ENCODE measurements at places on chromosomes 13 and 19. TPM values are rescaled to one million over a fixed set of nuclear protein-coding genes. Genes with fewer than 3 reads are reported as not detected.

DNA sequence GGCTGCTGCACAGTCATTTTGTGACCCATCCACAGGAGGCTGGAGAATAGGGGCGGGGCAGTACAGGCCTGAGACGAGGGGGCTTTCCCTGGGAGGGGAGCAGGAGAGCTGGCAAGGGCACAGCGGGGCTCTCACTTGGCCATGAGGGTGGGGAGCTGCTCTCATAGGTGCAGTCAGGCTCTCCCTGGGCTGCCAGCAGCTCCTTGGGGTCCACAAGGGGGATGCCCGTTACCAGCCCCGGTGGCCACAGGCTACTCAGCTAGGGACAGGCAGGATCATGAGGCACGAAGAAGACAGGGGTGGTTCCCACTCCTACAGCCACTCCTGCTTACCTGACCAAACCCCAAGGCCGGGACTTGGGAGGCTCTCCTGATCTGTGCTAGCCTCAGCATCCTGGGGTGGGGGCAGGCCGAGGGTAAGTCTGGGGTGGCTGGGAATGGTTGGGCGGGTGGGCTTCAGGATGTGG is 16.5 kb downstream of the ARHGAP33 start:
- DNase-seq = no peak
- H3K36me3 ChIP-seq = no peaks in the 10 kb centered on the region
- no peaks in the 10 kb centered on the region for H3K27me3 ChIP-seq
- H3K27ac ChIP-seq = no peak overlapping the region
- H3K4me1 ChIP-seq = no peaks in the 10 kb centered on the region

GRCh38 chr19:14559916-14560775 is 11.7 kb downstream of the NDUFB7 start:
- no peaks in the 10 kb centered on the region for H3K27me3 ChIP-seq
- no peak overlapping the region for H3K4me3 ChIP-seq
- no peak for DNase-seq

DNA sequence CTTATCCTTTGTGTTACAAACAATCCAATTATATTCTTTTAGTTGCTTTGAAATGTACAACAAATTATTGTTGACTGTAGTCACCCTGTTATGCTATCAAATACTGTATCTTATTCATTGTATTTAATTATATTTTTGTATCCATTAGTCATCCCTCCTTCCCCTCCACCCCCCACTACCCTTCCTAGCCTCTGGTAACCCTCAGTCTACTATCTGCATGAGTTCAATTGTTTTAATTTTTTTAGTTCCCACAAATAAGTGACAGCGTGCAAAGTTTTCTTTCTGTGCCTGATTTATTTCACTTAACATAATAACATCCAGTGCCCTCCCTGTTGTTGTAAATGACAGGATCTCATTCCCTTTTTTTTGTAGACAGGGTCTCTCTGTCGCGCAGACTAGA is 4.5 kb downstream of the SAE1 start:
- H3K4me1 ChIP-seq = peaks cover 33% of the 10 kb centered on the region
- H3K27me3 ChIP-seq = no peaks in the 10 kb centered on the region
- H3K4me3 ChIP-seq = no peak overlapping the region
- H3K36me3 ChIP-seq = no peaks in the 10 kb centered on the region

DNA sequence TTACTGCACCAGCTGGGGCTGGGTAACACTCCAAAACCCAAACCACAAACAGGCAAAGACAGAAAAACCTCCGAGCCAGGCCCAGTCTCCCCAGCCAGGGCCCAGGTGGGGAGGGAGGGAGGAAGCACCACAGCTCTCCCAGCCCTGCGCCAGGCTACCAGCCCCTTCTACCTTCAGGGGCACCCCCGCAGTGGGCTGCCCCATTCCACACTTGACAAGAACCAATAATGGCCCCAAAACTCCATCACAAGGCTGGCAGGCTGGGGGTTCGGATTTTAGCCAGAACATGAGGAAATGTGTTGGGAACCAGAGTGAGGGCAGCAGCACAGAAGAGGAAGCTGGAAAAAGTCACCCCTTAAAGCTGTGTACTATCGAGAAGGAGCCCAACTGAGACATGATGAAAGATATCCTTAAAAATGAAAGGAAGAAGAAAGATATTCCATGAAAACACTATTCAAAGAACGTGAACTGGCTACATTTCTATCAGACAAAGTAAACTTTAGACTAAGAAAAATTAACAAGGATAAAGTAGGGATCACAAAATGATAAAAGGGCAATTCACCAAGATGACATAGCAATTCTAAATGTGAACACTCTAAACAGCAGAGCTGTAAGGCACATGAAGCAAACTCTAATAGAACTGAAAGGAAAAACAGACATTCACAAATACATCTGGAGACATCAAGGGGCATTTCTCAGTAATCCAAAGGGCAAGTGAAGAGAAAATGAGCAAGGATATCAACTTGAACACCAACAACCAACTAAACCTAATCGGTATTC is 12.9 kb downstream of the TUBGCP3 start:
- no peak overlapping the region for H3K4me3 ChIP-seq
- H3K27ac ChIP-seq = no peak overlapping the region
- no peaks in the 10 kb centered on the region for H3K27me3 ChIP-seq
- peaks cover 23% of the 10 kb centered on the region for H3K4me1 ChIP-seq

DNA sequence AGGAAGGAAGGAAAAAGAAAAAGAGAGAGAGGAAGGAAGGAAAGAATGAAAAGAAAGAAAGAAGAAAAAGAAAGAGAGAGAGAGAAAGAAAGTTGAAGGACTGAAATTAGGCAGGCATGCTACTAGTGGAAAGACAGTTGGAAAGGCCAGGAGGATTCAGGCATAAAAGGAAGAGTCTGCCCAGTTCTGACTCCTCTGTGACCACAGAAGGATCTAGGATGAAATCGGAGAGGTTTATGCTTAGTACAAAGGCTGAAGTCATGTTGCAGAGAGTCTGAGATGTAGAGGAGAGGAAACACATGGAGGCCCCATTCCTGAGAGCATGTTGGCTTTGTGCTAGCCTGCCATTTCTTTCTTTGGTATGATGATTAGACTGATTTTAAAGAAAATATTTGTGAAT is 246.5 kb upstream of the ARGLU1 start:
- DNase-seq = no peak
- no peaks in the 10 kb centered on the region for H3K4me1 ChIP-seq
- no peaks in the 10 kb centered on the region for H3K36me3 ChIP-seq

GRCh38 chr19:48899781-48900476 is at the start of gene NUCB1:
Gene NUCB1 (plus strand): TSS chr19:48900312. CDS start chr19:48900797, 485 bp downstream.
- peaks cover 17% of the 10 kb centered on the region for H3K4me1 ChIP-seq
- H3K27me3 ChIP-seq = peaks cover 5% of the 10 kb centered on the region
- H3K27ac ChIP-seq = peak within 1 kb of the TSS; percentile 88
- H3K4me3 ChIP-seq = peak within 1 kb of the TSS; percentile 96

GRCh38 chr13:40207001-40207478 is 459.4 kb downstream of the FOXO1 start:
- no peaks in the 10 kb centered on the region for H3K27me3 ChIP-seq
- H3K4me1 ChIP-seq = peaks cover 64% of the 10 kb centered on the region
- no peak overlapping the region for H3K27ac ChIP-seq
- peak overlapping the region; percentile 27 for H3K4me3 ChIP-seq
- DNase-seq = no peak

DNA sequence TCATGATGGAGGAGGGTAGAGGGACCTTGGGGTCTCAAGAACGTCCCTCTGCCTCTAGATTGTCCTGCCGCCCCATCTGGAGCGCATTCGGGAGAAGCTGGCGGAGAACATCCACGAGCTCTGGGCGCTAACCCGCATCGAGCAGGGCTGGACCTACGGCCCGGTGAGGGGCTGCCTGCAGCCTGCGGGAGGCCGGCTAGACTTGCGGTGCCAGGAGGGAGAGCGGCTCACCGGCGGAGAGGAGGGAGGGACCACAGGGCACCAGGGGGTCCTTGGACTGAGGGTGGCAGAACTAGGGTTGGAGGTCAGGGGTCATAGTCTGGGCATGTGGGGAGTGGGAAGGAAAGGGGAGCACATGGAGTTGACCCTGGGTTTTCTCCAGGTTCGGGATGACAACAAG is 29.9 kb downstream of the RYR1 start:
- DNase-seq = no peak
- H3K4me1 ChIP-seq = no peaks in the 10 kb centered on the region
- no peaks in the 10 kb centered on the region for H3K36me3 ChIP-seq
- H3K27ac ChIP-seq = no peak overlapping the region

GRCh38 chr19:45295873-45296272 is 26.8 kb downstream of the CKM start:
- no peaks in the 10 kb centered on the region for H3K4me1 ChIP-seq
- no peaks in the 10 kb centered on the region for H3K27me3 ChIP-seq
- H3K27ac ChIP-seq = no peak overlapping the region
- no peak for DNase-seq
- peaks cover 7% of the 10 kb centered on the region for H3K36me3 ChIP-seq

- H3K27ac ChIP-seq = no peak overlapping the region
- H3K27me3 ChIP-seq = no peaks in the 10 kb centered on the region
- DNase-seq = no peak
- no peak overlapping the region for H3K4me3 ChIP-seq
- no peaks in the 10 kb centered on the region for H3K4me1 ChIP-seq
- no peaks in the 10 kb centered on the region for H3K36me3 ChIP-seq
Observed at GRCh38 chr19:32830231-32831014, 39.1 kb downstream of the SLC7A9 start.

DNA sequence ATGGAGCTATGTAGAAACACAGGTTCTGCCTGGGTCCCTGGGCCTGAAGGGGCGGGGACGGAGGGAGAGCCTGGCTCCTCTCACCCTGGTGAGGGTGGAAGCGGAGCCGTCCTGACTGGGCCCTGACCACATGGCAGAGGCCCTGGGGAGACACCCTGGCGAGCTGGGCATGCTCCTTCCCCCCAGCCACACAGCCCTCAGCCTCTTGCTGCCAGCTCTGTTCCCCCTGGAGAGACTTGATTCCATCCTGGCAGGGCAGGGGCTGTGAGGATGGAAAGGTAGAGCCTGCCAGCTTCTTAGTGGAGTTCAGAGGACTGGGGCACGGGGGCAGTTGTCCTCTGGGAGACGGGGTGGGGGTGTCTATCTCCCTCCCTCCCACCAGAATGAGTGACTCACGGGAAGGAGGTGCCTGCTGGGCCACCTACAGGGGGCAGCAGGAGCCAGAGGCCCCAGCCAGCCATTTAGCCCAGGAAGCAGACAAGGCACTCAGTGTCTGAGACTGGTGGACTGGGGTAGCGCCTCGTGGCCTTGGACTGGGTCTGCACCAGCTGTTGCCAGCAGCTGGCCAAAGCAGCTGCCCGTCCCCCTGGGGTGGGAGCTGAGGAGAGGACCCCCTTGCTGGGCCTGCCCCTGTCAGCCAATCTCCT is 22.8 kb upstream of the RNF17 start:
- H3K36me3 ChIP-seq = no peaks in the 10 kb centered on the region
- no peaks in the 10 kb centered on the region for H3K4me1 ChIP-seq
- no peak overlapping the region for H3K27ac ChIP-seq
- no peak for DNase-seq

GRCh38 chr13:64333888-64334287 is 2896.2 kb downstream of the PCDH9 start:
- no peaks in the 10 kb centered on the region for H3K27me3 ChIP-seq
- no peaks in the 10 kb centered on the region for H3K36me3 ChIP-seq
- no peak for DNase-seq
- no peak overlapping the region for H3K4me3 ChIP-seq

- H3K27ac ChIP-seq = no peak overlapping the region
- H3K4me1 ChIP-seq = no peaks in the 10 kb centered on the region
- H3K27me3 ChIP-seq = no peaks in the 10 kb centered on the region
- no peak for DNase-seq
- H3K36me3 ChIP-seq = no peaks in the 10 kb centered on the region
- no peak overlapping the region for H3K4me3 ChIP-seq
Observed at GRCh38 chr13:33004511-33004910, 11.7 kb upstream of the KL start.

GRCh38 chr13:107422421-107422820 is 792.9 kb downstream of the LIG4 start:
- no peaks in the 10 kb centered on the region for H3K4me1 ChIP-seq
- no peak overlapping the region for H3K27ac ChIP-seq
- DNase-seq = no peak
- no peak overlapping the region for H3K4me3 ChIP-seq
- no peaks in the 10 kb centered on the region for H3K27me3 ChIP-seq

DNA sequence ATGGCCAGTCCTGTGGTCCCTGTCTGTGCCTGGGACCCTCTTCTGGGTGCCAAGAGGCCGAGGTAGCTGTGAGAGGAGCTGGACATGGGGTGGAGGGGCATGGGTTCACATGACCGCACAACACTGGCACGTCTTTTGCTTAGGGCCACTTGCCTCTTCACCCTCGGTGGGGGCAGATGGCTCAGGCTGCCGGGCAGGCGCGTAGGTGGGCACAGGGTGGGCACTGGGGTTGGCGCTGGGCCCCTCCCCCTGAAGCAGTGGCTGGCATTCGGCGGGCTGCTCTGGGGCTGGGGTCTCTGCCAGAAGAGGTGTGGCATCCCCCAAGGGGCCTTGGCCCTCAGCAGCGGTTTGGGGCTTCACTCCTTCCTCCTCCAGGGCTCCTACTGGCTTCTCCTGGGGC is 8.4 kb downstream of the PALM3 start:
- no peak overlapping the region for H3K27ac ChIP-seq
- no peak overlapping the region for H3K4me3 ChIP-seq
- peaks cover 9% of the 10 kb centered on the region for H3K4me1 ChIP-seq
- H3K27me3 ChIP-seq = peaks cover 9% of the 10 kb centered on the region

DNA sequence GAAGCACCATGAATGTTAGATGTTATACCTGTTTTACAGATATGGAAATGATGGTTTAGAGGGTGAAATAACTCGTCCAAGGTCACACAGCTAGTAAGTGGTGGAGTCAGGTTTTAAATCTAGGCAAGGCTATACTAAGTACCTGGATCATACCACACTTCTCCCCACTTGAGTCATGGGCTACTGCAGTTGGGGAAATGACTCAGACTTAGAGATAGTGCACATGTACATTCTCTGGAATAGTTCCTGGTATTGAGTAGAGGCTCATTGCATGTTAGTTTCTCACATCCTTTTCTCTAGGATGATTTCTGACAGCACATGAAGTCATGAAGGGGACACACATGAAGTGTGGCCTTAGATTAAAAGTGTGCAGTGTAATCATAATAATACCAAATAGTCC is 76.2 kb upstream of the TNFSF11 start:
- no peaks in the 10 kb centered on the region for H3K4me1 ChIP-seq
- H3K4me3 ChIP-seq = no peak overlapping the region
- H3K27ac ChIP-seq = no peak overlapping the region
- DNase-seq = no peak

GRCh38 chr13:79519255-79519654 is 38.3 kb downstream of the NDFIP2 start:
- no peak overlapping the region for H3K4me3 ChIP-seq
- no peak for DNase-seq

DNA sequence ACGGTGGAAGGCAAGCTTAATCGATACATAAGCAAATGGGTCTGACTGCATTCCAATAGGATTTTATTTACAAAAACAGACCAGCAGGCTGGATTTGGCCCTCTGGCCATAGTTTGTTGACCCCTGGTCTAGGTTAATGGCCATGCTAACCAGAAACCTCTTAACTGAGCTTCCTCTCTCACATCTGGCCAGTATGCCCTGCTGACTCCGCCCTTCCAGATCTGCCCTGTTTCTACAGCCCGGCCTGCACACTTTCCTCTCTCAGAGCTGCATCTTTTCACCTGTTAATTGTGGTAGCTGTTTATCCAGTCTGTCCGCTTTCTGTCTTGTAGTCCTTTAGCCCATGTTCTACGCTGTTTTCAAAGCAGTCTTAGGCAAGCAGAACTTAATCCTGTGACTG is 25.6 kb downstream of the EDNRB start:
- no peak for DNase-seq
- no peak overlapping the region for H3K27ac ChIP-seq
- no peaks in the 10 kb centered on the region for H3K36me3 ChIP-seq
- H3K4me1 ChIP-seq = no peaks in the 10 kb centered on the region
- H3K4me3 ChIP-seq = no peak overlapping the region

DCLK1 gene
- not detected for total RNA-seq

COL5A3 gene
- total RNA-seq = 0.91 TPM

ZNF28 gene
- 19.8 TPM for total RNA-seq

FXYD1 gene
- not detected for total RNA-seq

FCGBP gene
- total RNA-seq = 7.0 TPM

SLC5A5 gene
- total RNA-seq = 1.7 TPM

ERICH6B gene
- not detected for total RNA-seq
